ENCODE measurements at places on chromosomes 4 and X.
A peak's percentile ranks its signal among the peaks of the same experiment; 100 is the strongest.

DNA sequence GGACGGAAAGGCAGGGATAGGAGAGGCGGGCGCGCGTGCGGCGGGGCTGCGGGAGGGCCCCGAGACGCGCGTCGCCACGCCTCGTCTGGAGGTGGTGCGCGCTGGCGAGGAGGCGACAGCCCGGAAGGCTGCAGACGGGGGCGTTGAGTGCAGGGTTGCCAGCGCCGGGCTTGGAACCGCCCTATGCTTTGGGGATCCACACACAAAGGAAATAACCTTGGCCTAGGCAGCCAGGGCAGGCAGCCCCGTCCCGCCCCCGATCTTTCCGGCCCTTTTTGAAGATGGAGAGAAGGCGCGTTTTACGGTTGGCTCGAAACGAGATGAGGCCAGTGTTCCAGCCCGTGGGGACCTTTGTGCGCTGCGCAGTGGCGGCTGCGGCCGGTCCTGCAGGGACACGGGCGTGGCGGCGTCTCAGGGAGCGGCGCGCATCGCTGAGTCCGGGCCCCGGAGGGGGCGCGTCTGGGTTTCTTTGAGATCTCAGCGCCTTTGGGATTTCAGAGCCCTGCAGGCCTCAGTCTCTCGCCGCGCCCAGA lies 50.8 kb upstream of the TRIM2 start:
- peak; percentile 81 for DNase-seq

GRCh38 chrX:79330022-79330421 lies 37.1 kb downstream of the ITM2A start:
- no peak for DNase-seq

- no peak for DNase-seq
These were observed 629.1 kb upstream of the ATOH1 start for GRCh38 chr4:93199492-93199891.

DNA sequence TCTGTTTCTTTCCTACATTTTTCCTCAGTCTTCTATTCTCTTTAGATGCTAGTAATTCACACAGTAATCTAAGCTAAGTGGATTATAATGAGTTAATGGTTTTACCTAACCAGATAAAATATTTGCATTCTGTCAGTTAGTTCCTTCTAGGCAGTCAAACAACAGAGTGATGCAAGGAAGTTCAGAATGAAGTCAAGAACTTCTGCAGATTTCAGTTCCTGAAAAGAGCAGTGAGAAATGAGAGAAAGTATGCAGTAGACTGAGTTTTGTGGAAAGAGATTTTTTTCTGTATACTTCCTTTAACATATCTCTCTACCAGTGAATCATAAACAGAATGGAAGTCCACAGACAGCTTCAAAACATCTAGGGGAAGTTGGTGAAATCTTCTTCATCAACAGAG lies 774.0 kb upstream of the POU3F4 start:
- DNase-seq = no peak

- DNase-seq = no peak
These were observed 263.5 kb downstream of the AFF2 start for GRCh38 chrX:148763896-148764295.

GRCh38 chrX:666762-667720 lies 36.5 kb downstream of the SHOX start:
- DNase-seq = no peak

- DNase-seq = no peak
These were observed 84.2 kb downstream of the DKK2 start for GRCh38 chr4:106951891-106952290.

DNA sequence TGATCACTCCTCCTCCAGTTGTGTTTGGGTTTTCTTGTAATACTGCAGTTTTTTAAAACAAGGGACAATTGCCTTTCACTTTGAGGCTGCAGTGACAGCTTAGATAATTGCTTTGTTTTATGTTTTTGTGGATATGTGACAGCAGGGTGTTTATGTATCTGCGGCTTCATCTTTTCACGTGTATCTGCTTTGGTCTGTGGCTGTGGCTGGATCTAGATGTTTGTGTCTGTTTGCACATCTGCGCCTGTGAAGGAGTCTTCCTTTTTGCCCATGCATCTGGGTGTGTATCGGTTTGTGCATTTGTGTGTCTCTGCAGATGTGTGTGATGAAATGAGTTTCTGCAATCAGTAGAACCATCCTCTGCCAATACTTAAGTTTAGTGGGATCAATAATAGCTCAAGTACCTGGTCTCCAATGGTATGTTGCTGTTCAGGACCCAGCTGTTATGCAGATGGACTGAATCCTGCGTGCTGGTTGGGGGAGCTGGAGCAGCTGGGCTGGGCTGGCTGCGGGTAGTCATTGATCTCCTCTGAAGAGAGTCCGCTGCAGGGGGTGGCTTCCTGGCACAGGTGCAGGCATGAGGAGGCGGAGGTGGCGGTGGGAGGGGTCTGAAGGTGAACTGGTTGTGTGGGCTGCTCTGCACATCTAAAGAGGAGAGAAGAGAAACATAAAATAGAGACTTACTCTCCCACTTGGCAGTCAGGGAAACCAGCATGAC lies 390.3 kb downstream of the SH2D1A start:
- no peak for DNase-seq

DNA sequence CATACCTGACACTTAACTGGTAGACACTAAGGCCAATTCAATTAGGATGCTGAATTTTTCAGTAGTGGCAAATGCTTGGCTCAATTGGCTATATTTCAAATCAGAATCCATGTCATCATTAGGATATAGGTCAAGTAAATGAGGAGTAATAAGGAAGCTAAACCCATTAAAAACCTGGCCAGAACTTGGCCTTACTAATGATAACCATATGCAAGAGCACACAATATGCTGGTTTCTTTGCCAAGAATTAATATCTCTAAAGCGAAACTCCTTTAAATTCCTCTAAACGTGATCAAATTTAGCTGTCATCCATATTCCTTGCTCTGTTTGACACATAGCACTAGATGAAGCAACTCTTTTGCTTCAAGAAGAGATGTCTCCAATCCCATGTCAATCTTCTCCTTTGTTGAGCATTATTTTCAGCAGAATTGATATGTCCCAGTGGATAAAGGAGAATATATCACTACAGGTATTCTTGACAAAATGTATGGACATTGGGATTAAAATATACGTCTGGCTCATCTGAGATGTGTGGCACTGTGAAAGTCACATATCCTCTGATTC lies 206.1 kb upstream of the ANKRD50 start:
- no peak for DNase-seq

DNA sequence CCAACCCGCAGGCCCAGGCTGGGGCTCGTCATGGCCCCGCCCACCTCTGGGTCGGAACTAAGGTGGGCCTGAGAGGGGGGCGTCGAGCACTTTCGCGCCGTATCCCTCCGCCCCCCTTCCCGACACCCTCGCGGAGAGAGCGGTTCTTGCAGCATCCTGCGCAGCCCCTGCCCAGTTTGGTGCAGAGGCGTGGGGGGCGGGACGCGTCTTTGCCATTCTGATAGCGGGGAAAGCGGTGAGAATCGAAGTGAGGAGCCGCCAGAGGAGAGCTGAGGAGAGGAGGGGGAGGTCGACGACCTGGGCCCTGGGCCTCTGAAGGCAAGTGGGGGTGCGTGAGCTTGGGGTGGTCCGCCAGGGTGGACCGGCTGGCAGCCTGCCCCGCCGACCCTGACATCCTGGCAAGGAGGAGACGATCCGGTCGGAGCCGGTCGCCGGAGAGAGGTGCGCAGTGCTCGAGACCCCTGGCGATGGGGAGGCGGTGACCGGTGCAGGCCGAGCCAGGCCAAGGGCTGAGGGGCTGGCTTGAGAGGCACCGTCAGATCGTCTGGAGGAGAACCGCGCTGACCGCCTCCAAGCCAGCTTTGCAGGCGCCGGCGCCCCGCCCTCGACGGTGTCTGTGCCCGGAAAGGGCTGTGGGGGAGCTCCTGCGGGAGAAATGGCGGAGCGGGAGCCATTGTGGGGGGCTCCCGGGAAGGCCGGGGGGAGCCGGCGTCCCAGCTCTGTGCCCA lies 25.5 kb downstream of the GPRASP3 start:
- peak; percentile 74 for DNase-seq

DNA sequence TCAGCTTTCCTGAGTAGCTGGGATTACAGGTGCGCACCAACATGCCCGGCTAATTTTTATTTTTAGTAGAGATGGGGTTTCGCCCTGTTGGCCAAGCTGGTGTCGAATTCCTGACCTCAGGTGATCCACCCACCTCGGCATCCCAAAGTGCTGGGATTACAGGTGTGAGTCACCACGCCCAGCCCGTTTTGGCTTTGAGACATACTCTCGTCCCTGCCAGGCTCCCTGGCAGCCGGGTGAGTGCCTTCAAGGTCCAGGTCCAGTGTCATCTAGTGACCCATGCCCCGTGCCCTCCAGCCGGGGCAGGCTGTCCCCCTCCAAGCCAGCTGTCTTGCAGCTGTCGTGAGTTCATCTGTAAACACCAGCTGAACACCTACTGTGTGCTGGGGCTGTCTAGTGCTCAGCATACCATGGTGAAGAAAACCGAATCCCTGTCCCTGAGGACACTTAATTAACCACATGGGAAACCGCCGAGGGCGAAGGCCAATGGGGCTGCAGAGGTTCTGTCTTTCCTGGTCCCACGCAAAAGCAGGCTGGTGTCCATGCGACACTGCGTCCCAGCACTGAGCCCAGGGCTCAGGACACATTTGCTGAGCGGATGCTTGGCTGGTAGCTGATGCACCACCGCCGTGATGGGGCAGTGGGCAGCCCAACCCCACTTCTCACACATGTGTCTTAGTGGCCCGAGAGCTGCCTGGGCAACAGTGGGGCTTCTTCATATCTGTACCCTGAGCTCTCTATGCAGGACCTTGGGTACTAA lies 21.9 kb downstream of the NSG1 start:
- no peak for DNase-seq

DNA sequence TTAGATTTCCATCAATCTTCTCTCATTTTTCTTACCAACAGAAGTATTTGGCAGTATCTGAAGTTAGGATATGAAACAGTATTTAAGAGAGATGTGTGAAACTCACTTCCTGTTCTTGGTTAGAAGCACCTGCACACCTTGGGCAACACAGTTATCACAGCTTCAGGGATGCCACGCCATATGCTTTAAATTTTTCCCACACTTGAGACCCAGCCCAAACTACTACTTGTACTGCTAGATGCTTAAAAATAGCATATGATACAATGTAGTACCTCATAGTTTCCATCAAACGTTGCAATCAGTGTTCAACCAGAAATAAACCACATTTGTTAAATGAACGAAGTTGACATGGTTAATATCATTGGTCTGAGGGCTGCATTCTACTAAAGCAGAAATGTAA lies 725.1 kb upstream of the FRG1 start:
- no peak for DNase-seq

DNA sequence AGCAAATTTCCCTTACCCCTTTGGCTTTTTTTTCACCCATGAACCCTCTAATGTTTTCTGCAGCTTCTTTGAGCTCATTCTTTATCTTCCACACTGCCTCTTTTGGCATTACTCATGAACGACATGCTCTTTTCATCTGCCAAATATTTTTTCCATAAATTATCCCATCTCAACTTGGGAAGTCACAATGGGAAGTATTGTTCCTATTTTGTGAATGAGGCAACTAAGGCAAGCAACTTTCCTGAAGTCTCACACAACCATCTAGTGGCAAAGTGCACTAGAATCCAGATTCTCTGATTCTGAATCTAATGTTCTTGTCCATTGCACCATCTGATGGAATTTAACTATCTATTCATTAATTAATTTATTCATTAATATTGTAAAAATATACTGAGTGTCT lies 625 bp downstream of the RTL9 start:
- no peak for DNase-seq

- no peak for DNase-seq
These were observed 207.6 kb upstream of the SLITRK2 start for GRCh38 chrX:145609951-145610511.

- no peak for DNase-seq
These were observed 1629.1 kb upstream of the IGFBP7 start for GRCh38 chr4:58739275-58739674.

- peak; percentile 75 for DNase-seq
These were observed 17.7 kb downstream of the ACSL1 start for GRCh38 chr4:184807797-184808712.

GRCh38 chr4:31189938-31190337 lies 469.8 kb downstream of the PCDH7 start:
- no peak for DNase-seq

DNA sequence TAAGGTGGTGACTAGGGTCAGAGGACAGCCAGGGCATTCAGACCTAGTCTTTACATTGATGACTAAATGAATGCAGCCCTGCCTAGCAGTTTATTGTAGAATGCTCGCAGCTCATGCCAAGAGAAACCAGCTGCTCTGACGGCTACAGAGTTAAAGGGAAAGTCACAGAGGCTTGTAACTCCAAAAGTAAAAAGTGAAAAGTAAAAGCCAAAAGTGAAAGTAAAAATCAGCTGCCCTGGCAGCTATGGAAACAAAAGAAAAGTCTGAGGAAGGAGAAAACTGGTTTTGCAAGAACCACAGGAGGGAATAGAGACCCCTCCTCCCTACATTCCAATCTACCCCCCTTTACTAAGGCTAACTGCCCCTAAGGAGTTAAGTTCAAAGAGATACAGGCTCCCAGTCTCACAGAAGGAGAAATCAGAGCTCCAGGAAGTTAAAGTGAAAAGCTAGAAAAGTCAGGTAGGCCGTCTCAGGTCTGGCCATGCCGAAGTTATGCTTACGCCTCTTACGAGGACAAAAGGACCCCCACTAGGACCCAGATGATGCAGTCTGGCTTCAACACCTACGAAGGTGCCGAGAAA lies 6.0 kb downstream of the GAGE10 start:
- DNase-seq = no peak

GRCh38 chr4:152278505-152279233 lies 257.2 kb downstream of the FBXW7 start:
- DNase-seq = peak; percentile 63

DNA sequence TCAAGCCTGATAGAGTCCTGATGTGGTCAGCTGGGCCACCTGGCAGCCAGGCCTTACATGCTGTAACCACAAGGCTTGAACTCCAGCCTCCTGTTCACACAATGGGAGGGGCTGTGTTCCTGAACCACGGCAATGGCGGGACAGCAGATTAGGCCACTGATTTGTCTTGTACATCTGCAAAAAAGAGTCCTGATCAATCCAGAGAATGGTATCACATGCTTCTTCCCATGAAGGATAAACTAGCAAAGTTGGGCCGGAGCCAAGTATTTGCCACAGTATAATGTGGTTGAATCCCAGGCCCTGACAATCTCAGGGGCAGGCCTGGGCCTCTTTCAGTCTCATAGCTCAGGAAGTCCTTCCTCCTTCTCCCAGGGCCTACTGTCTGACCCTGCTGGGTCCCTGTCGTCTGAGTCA lies 2182.5 kb upstream of the AGA start:
- no peak for DNase-seq

- DNase-seq = no peak
These were observed 162.0 kb upstream of the WDFY3 start for GRCh38 chr4:85128246-85129204.

- no peak for DNase-seq
These were observed 991.3 kb upstream of the DIAPH2 start for GRCh38 chrX:95693365-95693764.

- DNase-seq = no peak
These were observed 155.8 kb downstream of the RPA4 start for GRCh38 chrX:97039363-97040029.

- DNase-seq = no peak
These were observed 8.6 kb downstream of the ATP2B3 start for GRCh38 chrX:153526042-153526441.

- DNase-seq = no peak
These were observed 104.8 kb downstream of the SYTL5 start for GRCh38 chrX:38111196-38111595.

- DNase-seq = no peak
These were observed 36.7 kb downstream of the PJA1 start for GRCh38 chrX:69128588-69128987.

- no peak for DNase-seq
These were observed 10.6 kb upstream of the FAT1 start for GRCh38 chr4:186734251-186734650.
